ENCODE measurements at places on chromosomes 16 and 17.

DNA sequence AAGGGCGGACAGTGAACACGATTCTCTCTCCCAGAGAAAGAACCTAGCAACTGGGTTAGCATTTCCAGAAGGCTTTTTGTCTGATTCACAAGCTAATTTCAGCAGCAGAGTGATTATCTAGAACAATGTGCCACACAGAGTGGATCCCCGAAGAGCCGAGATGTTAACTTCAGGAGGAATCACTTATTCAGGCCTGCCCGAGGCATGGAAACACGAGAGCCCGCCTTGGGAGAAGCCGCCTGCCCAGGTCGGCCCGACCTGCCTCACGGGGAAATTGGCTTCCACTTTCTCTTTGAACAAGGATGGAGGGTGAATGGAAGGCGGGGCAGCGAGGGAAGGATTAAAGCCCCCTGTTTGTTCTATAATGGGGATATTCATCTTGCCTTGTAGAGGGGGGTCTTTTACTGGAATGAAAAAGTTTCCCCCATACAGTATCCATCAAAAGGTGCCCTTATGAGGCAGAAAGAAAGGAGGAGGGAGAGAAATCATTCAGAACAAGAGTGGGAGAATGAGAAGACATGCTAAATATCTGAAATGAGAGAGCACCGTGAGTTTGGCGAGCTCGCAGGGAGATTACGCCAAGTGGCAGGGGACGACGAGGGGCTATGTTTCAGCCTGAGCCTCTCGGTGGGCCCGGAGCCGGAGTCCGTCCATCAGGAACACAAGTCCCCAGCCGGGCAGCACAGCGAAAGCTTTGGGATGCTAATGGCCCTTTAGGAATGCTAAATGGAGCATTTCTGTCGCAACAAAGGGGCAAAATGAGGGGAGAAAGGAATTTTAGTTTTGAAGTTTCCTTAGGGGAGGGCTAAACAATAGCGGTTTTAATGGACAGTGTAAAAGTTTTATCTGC is 33.0 kb downstream of the NTN1 start:
- peak; percentile 83 for DNase-seq

DNA sequence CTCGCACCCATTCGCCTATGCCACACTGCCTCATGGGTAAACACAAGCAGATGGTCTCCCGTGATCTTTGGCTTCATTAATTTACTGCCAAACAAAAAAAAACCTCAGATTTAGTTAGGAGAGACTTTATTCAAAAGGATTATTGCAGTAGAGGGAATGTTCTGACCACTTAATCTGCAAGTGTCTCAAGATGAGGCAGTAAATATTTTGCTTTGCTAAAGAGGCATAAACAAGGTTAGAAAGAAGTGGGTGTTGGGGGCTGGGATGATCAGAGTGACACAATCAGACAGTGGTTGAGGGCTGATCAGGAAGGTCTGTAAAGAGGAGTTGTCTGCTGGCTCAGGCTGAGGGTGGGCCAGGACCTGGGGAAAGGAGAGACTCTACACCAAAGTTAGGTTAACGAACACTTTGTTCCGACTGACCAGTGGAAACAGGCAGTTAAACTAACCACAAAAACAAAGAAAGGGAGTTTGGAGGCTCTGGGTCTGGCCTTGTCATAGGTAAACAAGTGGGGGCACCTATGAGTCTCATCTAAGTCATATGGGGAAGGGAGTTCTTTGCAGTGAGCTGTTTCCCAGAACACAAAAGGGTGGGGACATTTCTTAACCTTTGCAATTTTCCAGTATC is 28.5 kb downstream of the HSD17B2 start:
- no peak for DNase-seq

DNA sequence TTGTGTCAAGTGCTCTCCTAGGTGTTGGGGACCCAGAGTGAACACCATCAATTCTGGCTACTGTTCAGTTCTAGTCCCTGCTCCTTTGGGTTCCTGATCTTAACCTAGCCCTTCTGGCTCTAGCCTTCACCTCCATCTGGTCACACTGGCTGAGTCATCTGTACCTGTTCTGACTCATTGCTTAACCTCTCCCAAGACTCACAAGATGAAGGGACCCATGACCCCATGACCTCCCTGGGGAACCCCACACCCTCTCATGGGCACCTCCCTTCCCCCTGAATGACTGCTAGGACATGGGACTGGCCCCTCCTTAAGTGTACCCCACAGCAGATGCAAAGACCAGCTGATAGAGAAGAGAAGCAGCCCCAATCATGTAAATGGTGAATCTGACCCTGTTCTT is 345.8 kb upstream of the CDH5 start:
- DNase-seq: no peak

- no peak for DNase-seq
Observed at GRCh38 chr16:89007371-89008249, 30.6 kb upstream of the CBFA2T3 start.

GRCh38 chr16:23803591-23804123 is 32.1 kb upstream of the PRKCB start:
- peak; percentile 75 for DNase-seq

- DNase-seq: no peak
Observed at GRCh38 chr16:11224894-11225676, 30.9 kb downstream of the SOCS1 start.

GRCh38 chr17:76716146-76716838 is 5.5 kb upstream of the MXRA7 start:
- no peak for DNase-seq

DNA sequence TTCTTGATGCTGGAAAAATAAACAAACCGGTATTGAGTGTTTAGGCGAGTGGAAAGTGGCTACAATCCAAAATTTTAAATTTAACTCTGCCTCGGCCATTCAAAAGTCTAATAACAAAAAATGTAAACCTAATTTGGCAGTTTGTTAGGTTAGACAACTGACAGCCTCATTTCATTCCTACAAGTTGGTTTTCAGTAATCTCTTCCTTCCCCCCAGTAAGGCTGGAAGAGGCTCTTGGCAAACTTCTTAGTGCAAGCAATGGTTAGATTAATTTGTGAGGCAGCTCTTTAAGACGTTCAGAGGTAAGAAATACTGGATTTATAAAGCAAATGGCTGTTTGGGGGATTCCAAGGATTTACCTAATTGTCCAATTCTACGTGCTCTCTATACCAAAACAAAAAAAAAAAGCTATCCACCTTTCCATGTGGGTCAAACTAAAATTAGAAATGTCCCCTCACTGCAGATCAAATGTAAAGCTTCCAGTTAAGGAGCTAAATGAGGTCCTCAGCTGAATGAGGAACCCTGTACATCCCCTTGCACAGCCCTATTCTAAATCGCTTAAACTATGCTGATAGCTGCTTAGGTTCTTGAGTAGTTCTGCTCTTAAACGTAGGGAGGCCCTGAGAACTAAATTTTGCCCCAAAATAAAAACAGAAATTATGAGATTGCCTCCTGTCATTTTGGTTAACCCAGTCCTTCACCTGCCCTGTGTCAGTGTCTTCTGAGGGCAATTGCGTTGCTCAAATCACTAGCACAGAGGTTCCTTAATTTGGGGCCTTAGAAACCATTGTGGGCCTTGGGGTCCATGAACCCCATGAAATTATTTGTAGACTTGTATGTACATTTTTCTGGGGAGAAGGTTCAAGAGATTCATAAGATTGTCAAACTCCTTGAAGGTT is 2.9 kb downstream of the HEXIM1 start:
- DNase-seq: no peak

DNA sequence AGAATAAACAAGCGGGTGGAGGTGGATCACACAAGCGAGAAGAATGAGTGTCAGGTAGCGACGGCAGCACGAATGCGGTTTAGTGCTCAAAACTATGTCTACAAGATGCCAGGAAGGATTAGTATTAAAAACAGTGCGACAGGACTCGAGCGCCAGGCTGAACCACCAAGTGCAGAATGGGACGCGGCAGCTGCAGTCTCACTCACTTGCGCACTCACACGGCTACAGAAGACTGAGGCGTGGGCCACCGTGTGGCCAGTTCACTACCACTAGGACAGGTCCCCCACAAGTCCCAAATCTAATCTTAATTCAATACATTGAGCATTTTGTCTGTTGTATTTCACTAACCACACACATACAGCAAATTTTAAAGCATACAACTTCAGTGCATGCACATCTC is 35.7 kb upstream of the TRAP1 start:
- DNase-seq: no peak

GRCh38 chr17:50765454-50766221 is 1.7 kb downstream of the ANKRD40CL start:
- DNase-seq: no peak

DNA sequence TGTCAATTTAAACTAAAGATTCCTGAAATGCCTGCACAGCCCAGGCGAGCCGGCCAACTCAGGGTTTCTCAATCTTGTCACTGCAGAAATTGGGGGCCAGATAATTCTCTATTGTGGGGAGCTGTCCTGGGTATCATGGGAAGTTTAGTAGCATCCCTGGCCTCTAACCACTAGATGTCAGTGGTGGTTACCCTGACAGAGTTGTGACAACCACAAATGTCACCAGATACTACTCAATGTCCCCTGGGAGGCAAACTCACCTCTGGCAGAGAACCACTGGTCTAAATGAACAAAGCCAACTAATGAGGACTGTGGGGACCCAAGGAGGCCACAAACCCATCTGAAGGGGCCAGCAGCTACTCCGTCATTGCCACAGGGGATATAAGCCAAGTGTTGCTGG is 90.9 kb downstream of the MYH11 start:
- DNase-seq: peak; percentile 26

- no peak for DNase-seq
Observed at GRCh38 chr17:82152556-82153294, 54.7 kb upstream of the FASN start.
